MM.1S (cell line): ENCODE measurements at places on chromosomes 12 and 14.
A peak's percentile ranks its signal among the peaks of the same experiment; 100 is the strongest.

- DNase-seq: no peak
Observed at GRCh38 chr12:39966721-39967120, 139.2 kb downstream of the SLC2A13 start.

GRCh38 chr12:123150275-123150743 is 581 bp downstream of the PITPNM2 start:
- no peak for DNase-seq

GRCh38 chr14:87042354-87042753 is 950.6 kb downstream of the GALC start:
- DNase-seq: no peak

DNA sequence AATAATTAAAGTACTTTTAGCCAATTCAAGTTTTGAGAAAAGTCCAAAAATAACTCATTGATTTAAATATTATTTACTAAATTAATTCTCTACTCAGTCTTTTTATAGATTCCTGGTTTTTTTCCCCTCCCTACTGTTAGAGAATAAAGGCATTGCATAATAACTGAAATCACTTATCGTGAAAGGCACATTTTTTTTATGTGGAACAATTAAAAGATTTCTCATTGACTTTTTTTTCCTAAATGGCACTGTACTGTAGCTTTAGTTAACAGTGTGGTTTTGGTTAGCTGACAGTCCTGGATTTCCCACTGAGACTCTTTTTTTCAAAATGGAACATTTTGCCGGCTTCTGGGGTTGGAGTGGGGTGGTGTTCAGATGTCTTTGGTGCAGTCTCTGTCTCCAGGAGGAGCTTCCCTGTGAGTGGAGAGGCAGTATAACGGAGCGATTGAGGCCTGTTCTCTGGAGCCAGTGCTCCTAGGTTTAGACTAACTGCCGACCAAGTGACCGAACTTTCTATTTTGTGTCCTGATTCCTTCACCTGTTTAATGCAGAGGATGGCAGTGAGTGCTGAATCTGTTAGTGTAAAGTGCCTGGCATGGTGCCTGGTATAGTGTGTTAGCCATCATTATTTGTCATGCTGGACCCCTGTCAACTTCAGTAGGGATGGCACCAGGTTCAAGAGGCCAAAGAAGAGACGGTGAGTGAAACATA is 117.7 kb downstream of the ADCK1 start:
- no peak for DNase-seq

GRCh38 chr12:98121963-98122362 is 393.4 kb upstream of the TMPO start:
- no peak for DNase-seq

- DNase-seq: no peak
Observed at GRCh38 chr12:80607361-80608135, 99.9 kb upstream of the MYF6 start.

GRCh38 chr14:24080888-24081738 is 9.8 kb downstream of the CPNE6 start:
- DNase-seq: peak; percentile 47

- no peak for DNase-seq
Observed at GRCh38 chr12:89691659-89692058, 17.0 kb downstream of the ATP2B1 start.

- no peak for DNase-seq
Observed at GRCh38 chr14:102510616-102511520, 1.3 kb upstream of the ANKRD9 start.

GRCh38 chr14:80787876-80788275 is 153.7 kb downstream of the CEP128 start:
- DNase-seq: no peak

DNA sequence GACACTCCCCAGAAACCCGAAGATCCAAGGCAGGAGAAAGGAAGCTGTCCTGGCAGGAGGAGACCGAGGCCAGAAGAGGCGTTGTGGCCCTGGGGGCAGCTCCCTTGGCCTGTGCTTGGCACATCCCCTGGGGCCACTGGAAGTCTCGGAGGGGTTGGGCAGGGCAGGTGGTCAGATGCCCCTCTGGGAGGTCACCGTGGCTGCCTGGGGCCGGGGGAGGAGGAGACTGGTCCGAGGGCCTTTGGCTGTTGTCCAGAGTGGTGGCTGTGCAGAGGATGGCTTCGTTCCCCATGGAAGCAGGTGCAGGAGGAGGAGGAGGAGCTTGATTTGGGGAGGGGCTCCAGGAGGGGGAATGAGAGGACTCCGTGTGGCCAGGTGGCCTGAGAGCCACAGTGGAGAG is 3.3 kb upstream of the NUDT14 start:
- no peak for DNase-seq

DNA sequence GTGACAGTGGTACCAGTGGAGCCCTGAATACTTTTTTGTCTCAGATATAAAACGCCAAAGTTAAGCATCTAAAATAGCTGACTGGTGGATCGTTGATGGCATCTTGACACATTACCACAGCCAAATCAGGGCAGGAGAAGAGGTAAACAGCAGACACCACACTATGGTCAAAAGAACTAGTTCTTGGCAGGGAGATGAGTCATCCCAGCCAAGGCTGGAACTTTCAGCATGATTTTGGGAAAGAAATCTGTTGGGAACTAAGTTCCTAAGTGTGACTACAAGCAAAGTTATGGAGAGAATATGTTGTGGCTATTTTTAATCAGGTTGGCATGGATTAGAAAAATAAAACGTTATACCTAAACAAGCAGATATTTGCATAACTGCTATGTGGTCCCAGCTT is 36.9 kb downstream of the LGR5 start:
- DNase-seq: no peak

- DNase-seq: no peak
Observed at GRCh38 chr12:109900752-109901580, 892 bp downstream of the TCHP start.

DNA sequence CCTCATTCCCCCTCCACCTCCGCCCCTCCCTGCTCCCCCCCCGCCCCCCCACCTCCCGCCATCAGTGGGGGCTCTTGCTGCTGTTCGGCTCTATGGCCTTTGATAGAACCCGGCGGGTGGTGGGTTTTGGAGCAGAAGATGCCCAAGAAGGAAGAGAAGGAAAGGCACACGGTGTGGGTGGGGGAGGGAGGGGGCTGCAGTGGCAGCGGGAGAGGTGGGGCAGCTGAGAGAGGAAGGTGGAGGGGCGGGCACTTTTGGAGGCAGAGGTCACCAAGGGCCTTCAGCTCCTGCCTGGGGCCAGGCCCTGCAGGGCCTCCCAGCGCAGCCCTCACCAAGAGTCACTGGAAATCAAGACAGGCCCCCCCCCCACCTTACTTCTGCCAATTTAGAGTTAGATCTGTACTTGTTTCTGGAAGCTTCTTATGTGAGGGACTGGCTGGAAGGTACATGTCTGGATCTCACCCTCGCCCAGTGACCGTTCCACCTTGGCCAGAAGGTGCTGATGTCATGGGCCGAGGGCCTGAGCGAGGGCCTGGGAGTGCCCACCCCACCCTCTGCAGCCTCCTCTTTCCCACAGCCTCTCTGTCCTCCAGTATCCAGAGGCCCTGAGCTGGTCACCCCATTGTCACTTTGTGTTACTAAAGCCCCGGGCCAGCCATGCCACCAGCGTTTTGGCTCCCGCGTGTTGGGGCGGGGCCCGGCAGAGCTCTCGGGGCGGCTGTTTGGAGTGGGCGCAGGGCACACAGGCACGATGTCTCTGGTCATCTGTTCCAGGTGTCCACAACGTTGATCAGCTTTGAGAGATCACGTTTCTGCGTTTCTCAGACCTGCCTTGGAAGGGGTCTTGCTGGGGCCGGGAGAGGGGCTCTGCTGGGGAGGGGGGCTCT is 153.9 kb downstream of the KIF26A start:
- DNase-seq: no peak

- no peak for DNase-seq
Observed at GRCh38 chr14:91274796-91275195, 30.3 kb upstream of the GPR68 start.

- no peak for DNase-seq
Observed at GRCh38 chr12:104583301-104583700, 126.6 kb downstream of the CHST11 start.

DNA sequence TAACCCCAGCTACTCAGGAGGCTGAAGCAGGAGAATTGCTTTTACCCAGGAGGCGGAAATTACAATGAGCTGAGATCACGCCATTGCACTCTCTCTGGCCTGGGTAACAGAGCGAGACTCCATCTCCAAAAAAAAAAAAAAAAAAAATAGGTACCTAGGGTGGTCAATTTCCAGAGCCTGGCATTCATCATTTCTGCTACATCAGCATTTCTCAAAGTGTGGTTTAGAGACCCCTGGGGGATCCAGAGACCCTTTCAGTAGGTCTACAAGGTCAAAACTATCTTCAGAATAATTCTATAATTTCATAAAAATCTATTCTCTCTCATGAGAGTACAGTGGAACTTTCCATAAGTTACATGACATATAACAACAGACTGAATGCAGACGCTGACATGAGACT is 19.9 kb downstream of the CERS5 start:
- DNase-seq: no peak

- no peak for DNase-seq
Observed at GRCh38 chr12:24872211-24872610, 76.7 kb downstream of the BCAT1 start.

DNA sequence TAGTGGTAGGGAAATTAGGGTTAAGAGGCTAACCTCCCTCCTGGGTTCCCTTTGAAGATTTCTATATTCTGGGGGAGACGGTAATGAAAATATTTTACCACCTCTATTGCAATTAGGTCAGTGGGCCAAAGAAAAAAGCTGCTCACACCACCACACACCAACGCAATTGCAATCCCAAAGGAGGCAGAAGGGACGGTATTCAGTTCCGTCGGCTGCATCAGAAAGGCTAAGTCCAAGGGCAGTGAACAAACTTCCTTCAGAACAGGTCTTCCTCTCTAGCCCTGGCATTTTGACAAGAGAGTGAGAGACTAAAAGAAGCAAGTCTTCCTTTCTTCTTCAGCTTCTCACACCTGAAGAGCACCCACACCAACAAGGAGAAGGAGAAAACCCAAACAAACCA is 51.2 kb downstream of the OTX2 start:
- no peak for DNase-seq

GRCh38 chr12:4278329-4279197 is 5.0 kb downstream of the CCND2 start:
- no peak for DNase-seq

- no peak for DNase-seq
Observed at GRCh38 chr12:632102-632696, 31.0 kb downstream of the NINJ2 start.

DNA sequence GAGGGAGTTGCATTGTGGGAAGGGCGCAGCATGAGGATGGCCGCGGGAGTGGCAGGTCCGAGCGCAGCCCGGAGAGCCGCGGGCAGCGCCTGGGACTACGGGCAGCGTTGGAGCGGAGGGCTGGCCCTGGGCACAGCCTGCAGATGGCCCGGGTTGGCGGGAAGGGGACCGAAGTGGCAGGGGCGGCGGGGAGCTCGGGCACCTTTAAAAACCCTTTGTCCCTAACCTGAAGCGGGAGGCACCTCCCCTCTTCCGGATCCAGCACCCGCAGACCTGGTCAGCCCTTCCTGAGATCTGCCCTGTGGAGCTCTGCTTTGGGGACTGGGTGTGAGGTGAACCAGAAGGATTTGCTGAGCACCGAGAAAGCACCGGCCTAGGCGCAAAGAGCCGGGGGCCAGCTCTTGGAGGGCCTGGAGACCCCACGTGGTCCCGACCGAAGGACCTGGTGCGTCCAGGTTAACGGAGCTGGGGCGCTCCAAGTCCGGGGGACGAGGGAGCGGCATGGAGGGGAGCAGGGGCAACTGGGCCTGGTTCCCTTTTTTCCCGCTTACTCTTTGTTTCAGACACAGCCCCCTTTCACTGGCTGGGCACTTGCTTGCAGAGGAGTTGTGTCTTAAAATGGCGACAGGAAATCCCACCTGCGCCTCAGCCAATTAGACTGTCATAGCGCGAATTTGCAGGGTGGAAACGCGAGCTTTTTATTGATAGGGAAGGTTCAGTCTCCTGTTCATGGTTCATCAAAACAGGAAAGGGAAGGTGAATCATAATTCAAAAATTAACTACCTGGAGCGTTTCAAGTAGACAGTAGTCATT is 792 bp upstream of the SLC38A1 start:
- DNase-seq: no peak

DNA sequence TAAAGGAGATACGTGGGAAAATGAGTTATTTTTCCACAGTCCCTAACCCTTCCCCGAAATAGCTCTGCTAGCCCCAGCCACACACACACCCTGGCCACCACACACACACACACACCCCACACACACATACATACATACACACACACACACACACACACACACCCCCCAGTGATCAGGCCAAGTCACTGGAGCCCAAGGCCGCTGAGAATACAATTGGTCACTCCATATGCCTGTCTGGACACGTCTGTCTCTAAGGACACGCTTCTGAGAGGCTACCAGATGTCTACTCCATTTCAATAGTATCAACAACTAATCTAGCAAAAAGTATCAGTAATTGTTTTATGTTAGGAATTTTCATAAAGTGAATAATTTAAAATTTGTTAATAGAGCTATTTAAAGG is 13.0 kb upstream of the DIABLO start:
- DNase-seq: no peak

DNA sequence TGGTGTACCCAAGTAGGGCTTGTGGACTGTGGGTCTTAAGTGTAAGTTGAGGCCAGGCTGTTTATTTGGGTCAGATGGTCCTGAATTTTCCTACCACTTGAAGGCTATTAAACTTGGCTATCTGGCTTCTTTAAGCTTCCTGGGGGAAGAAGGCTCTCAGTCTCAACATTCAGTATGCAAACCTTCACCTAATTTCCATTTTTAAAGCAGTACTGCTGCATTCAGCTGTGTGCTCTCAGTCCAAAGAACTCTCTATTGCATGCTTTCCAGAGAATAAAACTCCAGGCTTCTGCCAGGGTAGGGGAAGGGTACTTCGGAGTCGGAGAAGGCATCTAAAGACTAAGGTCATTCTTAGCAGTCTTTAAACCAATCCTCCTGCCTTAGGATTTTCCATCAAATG is 124.4 kb downstream of the HELB start:
- no peak for DNase-seq

- peak; percentile 75 for DNase-seq
Observed at GRCh38 chr12:1593174-1594005, 991 bp downstream of the FBXL14 start.

GRCh38 chr14:89125216-89125615 is 291.8 kb downstream of the FOXN3 start:
- no peak for DNase-seq

- no peak for DNase-seq
Observed at GRCh38 chr12:53849113-53849512, 89.5 kb upstream of the HOXC13 start.

- DNase-seq: no peak
Observed at GRCh38 chr12:46660719-46661109, 165.1 kb downstream of the SLC38A4 start.

DNA sequence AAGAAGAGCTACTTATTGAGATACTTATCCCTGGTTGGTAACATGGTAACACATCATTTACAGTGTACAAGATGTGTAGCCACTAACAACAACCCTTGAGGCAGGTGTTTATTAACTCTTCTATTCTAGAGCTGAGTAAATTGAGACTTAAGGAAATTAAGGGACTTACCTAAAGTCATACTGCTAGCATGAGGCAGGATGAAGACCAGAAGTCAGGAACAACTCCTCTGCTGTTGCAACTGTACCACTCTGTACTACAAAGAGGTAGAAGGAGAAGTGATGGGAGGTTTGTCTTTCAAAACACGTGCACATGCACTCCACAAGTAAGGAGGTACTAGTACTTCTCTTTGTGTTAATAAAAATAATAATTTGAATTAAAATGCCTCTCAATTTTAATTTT is 79.9 kb downstream of the LLPH start:
- no peak for DNase-seq

- peak; percentile 84 for DNase-seq
Observed at GRCh38 chr12:49664591-49665239, 41.4 kb downstream of the PRPF40B start.
